ENCODE measurements at places on chromosomes 1 and 21.

- no peak for DNase-seq
These were observed 494 bp downstream of the NT5C1A start for GRCh38 chr1:39671433-39671792.

- no peak for DNase-seq
These were observed 45.1 kb upstream of the ROR1 start for GRCh38 chr1:63728611-63729226.

DNA sequence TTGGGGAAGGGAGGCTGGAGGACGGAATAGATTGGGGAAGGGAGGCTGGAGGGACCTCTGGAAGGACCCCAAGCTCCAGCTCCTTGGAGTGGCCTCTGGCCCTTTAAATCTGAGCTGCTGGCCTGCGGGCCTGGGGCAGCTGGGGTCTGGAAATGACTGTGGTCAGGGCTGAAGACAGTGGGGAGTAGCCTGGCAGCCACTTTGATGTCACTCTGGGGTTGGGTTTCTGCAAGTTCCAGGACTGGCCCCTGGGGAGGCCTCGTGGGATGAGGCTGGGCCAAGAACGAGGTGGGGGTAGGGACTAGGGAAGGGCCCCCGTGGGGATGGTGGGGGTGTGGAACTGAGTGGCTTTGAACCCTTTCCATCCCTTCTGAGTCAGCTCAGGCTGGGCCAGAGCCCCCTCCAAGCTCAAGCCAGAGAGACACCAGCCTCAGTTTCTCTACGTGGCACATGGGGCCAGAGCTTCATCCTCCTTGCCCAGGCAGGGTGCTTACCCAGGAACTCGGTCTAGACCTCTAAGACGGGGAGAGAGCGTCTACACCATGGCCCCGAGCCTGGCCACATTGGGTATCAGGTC, 59.7 kb downstream of the ALPL start:
- DNase-seq, result no peak

DNA sequence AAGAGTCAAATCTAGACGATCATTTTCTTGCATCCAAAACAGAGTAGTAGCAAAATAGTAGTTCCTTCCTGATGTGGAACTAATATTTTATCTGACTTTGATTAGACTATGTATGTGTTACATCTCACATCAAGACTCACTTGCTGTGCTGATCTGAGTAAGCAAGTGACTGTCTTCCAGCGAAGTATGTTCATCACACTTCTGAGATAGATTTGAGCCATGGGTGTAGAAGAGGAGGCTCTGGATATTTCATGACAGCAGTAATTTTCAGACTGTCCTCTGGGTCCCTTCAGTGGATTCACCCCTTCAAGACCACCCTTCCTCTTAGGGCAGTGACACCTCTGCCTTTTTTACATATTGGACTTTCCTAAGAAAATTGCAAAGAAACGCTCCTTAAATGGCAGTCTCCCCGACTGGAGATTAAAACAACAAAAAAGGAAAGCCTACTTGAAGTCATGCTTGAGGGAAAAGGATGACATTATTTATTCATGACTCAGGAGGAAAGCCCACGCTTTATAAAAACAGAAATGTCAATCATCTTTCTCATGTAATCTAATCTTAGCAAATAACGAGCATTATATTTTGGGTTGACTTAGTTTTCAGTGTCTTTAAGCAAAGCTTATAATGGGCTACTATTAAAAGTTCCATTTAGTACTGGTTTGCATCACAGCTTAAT, 22.8 kb downstream of the ATP1B1 start:
- no peak for DNase-seq

- DNase-seq, result no peak
These were observed 36.6 kb downstream of the SLC9A1 start for GRCh38 chr1:27118440-27118689.

DNA sequence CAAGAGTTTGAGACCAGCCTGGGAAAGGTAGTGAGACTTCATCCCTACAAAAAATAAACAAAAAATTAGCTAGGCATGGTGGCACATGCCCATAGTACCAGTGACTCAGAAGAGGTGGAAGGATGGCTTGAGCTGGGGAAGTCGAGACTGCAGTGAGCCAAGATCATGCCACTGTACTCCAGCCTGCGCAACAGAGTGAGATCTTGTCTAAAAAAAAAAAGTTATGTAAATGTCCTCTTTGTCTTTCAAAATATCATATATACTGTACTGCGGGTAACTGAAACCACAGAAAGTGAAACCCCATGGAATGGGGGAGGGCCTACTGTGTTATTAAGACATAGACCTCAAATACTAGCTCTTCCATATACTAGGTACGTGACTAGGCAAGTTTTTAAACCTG, 20.8 kb downstream of the ACADM start:
- no peak for DNase-seq

GRCh38 chr21:36193200-36193599, 36.6 kb downstream of the DOP1B start:
- no peak for DNase-seq

DNA sequence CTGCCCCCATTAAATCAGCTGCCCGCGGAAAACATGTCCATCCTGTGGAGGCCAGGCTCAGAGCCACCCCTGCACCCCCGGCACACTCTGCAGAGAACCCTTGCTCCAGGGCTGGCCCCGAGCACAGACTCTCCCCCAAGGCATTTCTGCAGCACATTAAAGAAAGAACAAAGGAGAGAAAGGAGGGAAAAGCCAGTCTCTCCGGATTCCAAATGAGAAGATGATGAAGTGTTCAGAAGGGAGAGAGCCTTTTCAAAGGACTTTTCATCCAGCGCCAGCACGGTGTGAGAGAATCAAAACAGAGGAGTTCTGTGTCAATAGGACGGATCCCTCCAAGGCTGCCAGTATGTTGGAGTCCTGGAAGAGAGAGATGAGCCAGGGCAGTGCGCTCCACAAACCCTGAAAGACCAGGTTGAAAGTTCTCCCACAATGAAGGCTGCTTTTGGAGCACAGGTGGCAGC, 498.3 kb downstream of the NPHP4 start:
- no peak for DNase-seq

- peak; percentile 77 for DNase-seq
These were observed 65.4 kb downstream of the RUNX1 start for GRCh38 chr21:34983680-34984086.

DNA sequence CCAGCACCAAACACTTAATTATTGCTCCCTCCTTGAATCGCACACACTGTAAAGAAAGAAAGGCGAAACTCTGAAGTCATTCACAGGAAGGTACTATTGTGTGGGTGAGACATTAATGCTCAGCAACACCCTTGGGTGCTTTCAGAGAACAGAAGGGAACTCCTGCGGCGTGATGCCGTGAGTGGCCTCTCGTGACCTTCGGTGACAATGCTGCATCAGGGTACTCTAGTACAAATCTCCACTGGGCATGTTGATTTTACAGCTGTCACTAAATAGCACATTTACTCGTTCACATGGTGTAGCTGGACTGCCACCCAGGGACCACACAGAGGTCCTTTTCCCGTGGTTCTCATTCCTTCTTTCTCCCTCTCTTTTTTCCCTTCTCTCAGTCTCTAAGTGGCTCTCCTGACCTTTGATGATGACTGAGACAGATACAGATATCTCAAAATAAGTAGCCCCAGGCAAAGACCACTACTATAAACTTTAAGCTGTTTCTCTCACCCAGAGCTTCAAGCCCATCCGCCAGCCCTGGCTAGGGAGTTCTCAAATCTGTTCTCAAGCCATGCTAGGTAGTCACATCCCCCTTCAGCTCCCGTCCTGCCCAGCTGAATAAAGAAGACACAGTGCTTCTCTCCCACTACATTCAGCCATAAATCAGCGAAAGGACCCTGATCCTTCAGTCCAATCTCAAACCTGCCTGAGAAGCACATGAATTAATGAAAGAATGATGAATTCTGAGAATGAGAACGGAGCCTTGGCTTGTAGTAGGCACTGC, 223.4 kb upstream of the FMN2 start:
- DNase-seq, result no peak

DNA sequence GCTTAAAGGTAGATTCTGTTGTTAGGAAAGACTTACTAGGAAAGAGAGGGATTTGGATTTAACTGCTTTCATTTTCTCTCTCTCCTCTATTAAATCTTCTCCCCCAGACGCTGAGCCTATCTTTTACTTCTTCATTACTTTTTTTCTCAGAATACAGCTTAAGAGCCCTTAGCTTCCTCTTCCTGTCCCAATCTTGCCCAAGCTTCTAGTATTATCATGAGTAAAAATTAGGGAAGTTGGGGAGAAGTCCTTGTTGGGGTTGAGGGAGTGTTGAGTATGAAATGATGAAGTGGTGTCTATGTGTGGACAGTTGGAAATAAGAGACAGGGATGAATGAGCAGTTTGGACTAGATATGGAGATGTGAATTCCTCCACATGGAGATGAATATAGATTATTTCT, 35.0 kb downstream of the ACP6 start:
- DNase-seq, result no peak

DNA sequence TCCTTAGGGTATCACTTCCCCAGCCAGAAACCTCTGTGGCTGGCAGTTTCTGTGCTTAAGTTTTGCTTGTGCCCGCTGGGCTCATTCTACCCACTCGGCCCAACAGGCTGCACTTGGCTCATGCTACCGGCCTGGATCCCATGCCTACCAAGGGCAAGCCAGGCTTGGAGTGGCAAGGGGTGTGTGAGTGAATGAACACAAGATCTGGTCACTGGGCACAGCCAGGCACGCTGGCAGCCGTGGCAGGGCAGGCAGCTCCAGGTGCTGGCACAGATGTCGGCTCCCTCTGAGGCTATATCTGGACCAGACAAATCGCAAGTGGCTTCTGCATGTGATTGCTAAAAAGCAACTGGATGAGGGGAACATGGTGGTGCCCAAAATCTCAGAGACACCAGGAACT, 740.5 kb upstream of the B3GALT2 start:
- DNase-seq, result no peak

GRCh38 chr1:158093376-158093775, 87.3 kb upstream of the CD1D start:
- DNase-seq, result no peak

GRCh38 chr1:185732951-185733350, 1.2 kb upstream of the HMCN1 start:
- no peak for DNase-seq

- no peak for DNase-seq
These were observed 12.3 kb downstream of the BTG2 start for GRCh38 chr1:203317429-203318228.

DNA sequence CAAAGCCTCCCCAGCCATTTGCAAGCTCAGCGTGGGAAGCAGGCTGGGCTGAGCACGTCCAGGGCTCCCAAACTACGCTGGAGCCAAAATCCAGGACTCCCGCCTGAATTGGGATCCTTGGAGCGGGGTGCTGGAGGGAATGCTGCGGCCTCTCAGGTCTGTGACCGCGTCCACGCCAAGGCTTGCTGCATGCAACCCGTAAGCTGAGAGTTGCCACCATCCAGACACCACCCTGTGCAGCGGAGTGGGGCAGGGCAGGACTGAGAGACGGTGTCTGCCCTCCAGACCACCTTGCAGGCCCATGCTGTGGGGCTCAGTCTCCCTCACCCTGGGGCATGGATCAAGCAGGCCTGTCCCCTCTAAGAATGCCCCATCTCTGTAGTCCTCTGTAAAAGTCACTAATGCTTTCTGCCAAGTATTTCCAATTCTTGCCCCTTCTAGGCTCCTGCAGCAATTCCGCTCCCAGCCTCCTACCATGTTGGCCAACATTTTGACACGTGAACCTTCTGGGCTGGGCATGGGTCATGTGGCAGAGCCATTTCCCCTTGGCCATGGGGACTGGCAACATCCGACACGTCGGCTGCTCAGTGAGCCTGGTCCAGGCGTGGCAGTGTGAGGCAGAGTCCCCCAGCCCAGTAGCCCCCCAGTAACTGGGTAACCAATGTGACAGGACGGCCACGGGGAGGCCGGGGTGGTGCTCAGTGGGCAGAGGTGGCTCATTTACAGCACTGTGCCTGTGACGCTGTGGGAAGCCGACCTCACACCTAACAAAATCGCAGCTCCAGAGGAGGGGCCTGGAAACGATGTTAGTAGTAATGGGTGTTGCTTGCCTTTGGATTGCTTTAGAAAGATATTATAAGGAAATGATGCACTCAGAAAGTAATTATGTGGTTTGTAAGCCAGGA, 57.9 kb upstream of the PDE9A start:
- DNase-seq, result no peak

- no peak for DNase-seq
These were observed 56.4 kb downstream of the SPATA17 start for GRCh38 chr1:217687511-217687910.

DNA sequence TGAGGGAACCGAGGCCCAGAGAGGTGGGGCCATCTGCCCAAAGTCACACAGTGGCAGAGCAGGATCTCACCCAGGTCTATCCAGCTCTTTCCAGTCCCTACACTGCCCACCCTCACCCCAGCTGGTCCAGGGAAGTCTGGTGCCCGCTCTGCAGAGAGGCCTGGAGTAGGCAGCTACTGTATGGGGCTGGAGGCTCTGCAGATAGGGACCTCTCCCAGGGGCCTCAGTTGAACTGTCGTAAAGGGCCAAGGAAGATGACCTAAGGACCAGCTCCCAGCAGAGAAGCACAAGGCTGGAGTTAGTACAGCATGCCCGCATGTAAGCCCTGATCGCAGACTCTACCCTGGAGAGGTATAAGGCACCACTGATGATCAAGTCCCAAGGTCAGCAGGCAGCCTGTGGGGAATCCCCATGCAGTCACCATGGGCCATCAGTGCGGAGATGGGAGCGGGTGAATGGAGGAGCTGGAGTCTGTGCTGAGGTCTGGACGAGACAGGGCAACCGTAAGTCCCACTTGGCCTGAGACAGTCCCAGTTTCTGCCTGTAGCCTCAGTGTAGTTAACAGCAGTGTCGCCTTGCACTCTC, 320.2 kb downstream of the MATN1 start:
- DNase-seq, result no peak

- peak; percentile 62 for DNase-seq
These were observed 42.5 kb upstream of the TMEM125 start for GRCh38 chr1:43227143-43227764.

DNA sequence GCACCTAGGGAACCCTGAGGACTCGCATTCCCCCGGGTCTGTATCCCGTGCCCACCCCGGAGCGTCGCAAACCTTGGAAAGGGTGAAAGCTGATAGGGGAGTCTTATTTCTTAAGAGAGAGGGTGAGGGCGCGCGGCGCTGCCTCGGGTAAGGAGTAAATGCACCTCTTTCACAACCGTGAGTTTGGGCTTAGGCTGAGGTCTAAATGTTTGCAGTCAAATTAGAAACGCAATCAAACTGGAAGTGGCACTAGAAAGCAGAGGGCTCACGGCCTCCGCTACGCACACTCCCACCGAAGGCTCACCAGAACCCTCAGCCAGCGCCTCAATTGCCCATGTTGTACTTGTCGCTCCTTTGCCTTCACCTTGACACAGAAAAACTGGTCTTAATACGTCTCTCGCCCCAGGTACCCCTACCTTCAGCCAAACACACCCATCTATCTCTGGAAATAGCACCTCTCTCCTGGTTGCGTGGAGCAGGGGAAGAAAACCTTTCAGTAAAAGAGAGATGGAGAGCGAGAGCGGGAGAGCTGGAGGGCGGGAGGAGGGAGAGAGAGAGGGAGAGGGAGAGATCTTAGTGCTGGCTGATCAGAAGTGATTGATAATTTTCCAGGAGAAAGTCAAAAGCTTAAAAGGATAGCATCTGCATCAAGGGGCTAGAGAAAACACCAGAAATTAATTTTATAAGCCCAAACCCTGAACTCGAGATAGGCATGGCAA, 1.7 kb upstream of the HLX start:
- no peak for DNase-seq
